Inflammatory macrophage treated with lipopolysaccharide for 1 hour (primary cell): ENCODE measurements at places on chromosomes 11 and 22.

GRCh38 chr11:70302419-70302752, 31.9 kb downstream of the PPFIA1 start:
- no peak for DNase-seq

DNA sequence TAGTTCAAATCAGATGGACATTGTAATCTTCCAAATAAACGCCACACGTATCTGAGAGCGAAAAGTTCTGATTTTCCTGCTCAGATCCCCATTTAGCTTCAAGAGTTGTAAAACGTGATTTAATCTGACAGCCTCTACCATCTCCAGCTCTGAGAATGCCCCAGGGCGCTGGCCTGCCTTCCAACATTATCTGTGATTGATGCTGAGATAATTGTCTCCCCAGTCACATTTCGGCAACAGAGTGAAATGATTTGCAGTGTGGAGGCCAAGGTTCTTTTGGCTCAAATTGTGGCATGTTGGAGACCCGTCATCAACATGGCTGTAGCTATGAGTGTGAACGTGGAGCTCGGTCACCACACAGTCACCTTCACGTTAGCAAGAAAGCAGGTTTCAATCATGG, 283.4 kb downstream of the BRD1 start:
- DNase-seq: no peak

- DNase-seq: no peak
These were observed 61.0 kb upstream of the MYO18B start for GRCh38 chr22:25680956-25681355.

GRCh38 chr22:49903322-49904039, 14.8 kb downstream of the ALG12 start:
- DNase-seq: no peak

GRCh38 chr11:30485222-30485621, 100.9 kb downstream of the MPPED2 start:
- no peak for DNase-seq

DNA sequence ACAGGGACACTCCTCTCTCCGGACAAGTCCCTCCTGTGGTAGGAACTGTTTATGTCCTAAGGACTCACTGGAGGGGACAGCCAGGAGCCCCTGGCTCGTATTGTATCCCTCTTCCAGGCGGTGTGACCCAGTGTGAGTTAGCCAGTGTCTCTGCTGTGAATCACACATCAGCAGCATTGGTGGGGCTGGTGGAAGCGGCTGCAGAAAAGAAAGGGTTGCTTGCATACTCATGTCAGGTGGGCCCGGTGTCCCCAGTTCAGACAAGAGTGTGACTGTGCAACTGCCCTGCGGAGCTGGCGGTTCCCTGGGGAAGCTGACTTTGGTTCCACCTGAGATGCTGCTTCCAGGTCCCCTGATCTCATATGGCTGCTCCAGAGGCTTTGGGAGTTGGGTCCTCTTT, 99.4 kb downstream of the ZBTB16 start:
- no peak for DNase-seq

DNA sequence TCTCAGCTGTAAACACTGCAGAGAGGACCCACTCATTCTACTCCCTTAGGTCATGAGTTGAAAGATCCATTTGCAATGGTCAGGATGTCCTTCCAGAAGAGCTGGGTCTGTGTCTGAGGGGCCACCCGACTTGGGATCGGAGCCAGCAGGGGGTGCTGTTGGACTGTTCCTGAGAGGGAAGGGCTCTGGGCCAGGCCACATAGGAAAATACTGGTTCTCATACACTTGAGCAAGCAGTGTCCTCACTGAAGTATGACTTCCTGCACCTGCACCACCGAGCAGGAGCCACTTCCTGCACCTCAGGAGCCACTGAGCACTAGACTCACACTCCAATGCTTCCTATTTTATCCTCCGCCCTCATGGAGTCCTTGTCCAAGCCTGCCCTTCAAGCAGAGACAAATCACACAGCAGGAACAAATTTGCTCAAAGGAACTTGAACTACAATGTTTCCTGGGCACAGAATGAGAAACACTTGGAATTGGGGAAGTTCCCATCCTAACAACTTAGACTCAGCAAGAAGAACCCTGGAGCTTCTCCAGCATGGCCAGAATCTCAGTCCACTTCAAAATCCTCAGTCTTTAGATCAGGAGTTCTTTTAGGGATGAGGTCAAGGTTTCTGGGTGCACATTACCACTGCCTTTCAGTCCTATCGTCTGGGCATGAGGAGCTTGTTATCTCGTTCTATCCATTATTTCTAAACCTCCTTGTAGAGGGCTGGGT, 36.6 kb upstream of the VPREB1 start:
- peak; percentile 92 for DNase-seq

GRCh38 chr11:58641803-58642581, 19.5 kb downstream of the CNTF start:
- DNase-seq: no peak

GRCh38 chr11:59562292-59562691, 51.0 kb downstream of the OR4D9 start:
- no peak for DNase-seq

GRCh38 chr11:130827451-130828377, 88.6 kb downstream of the SNX19 start:
- no peak for DNase-seq

DNA sequence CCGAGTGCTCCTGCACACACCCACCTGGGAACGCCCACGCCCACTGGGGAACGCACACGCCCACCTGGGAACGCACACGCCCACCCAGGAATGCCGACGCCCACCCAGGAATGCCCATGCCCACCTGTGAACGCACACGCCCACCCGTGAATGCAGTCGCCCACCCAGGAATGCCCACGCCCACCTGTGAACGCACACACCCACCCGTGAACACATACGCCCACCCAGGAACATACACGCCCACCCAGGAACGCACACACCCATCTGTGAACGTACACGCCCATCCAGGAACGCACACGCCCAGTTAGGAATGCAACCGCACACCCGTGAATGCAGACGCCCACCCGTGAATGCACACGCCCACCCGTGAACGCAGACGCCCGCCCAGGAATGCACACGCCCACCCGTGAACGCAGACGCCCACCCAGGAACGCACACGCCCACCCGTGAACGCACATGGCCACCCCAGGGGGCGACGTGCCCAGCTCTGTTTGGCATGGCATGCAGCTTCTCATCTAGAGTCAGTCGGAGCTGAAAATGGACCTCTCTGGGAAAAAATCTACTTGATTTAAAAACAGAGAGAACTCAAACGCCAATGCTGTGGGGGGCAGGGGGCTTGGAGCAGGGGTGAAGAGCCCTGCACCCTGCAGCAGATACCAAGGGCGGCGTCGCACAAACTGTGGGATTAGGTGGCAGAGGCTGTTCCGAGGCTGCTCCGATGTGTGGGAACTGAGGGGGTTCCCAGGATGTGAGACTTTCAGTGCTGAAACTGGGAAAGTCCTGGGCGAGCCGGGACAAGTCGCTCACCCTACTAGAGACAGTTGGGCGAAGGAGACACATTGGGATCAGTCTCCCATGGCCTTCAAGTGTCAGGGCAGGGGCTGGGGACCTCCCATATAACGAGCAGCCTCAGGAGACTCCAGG, 83.3 kb downstream of the MYEOV start:
- no peak for DNase-seq

DNA sequence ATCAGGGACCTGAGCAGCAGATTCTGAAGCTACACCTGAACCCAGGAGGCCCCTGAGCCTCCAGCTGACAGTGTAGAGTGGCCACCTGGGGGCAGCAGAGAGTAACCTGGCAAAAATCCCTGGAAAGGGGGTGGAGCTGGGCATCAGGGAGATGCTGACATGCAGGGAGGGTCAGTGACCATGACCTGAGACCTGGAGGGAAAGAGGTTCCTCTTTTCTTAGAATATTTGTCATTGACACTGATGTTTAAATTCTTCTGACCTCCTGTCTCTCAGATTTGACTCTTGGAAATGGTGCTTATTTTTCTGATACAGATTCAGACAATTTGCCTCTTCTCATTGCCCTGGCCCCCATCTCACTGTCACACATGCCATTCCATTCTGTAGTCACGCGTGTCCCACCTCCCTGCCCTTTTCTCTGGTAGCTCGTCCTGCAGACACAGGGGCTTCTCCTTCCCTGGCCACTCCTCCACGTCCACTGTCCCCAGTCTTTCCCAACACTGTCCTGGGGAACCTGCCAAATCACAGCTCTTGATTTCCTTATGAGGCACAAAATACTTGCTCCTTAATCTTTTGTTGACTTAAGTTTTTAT, 117.2 kb upstream of the IGLL5 start:
- DNase-seq: peak; percentile 12

DNA sequence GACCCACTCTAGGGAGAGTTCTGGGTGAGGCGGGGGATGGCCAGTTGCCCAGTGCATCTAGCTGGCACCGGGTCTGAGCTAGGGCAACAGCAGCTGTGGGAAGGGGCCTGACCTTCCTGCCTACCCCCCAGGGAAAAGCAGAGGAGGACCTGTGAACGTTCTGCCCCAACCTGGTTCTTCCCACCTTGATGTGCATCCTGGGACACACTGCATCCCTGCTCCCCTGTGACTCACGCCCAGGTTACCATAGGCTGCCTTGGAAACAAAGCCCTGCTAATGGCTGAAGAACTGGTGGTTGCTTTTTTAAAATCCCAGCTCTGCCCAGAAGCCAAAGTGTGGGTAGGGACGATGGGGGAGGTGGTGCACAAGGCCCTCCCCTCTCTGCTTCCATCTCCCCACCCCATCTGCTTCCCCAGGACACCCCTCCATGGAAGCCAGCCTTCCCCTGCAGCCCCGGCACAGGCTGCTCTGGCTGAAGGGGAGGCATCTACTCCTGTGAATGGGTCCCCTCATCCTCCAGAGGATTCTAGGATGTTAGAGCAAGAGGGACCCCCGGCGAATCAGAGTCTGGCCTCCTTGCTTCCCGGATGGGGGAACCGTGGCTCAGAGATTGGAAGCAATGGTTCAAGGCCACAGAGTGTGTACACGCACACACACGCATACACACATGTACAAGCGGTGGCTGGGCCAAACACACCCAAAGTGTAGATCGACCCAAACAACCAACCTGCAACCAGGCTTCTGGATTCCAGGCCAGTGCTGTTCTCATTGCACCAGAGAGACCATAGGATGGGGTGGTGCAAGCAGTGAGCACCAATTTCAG, 7.6 kb upstream of the C11orf96 start:
- no peak for DNase-seq

DNA sequence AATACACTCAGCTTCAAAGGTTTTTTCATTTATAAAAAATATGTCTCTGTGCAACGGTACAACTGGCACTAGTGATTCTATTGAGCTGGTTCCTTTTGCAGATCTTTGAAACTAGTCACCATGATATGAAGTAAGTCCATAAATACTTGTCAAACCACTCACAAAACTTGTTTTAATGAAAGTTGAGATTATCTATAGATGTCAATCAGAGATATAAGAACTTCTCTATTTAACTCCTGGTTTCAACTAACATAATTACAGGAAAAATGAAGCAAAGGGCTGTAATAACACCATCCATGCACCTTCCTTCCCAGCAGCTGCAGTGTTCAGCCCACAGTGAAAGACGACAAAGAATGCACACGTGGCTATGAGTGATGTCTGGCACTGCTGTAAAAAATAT, 44.7 kb downstream of the TMEM123 start:
- no peak for DNase-seq

DNA sequence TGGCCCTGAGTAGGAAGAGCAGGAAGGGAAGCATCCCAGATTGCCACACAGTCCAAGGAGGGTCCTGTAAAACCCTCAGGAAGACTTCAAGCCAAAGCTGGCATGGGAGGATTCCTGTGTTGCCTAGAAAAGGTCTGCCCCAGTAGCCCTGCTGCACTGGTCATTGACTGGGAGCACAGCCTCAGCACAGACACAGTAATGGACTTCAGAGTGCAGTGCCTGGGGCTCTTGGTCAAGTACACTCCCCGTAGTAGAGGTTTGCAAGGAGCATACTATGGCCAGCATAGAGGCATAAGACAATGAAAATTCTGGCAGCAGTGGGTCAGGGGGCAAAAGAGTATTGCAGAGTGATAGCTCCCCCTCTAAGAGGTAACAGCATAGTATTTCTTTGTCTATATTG, 36.2 kb upstream of the FJX1 start:
- no peak for DNase-seq

DNA sequence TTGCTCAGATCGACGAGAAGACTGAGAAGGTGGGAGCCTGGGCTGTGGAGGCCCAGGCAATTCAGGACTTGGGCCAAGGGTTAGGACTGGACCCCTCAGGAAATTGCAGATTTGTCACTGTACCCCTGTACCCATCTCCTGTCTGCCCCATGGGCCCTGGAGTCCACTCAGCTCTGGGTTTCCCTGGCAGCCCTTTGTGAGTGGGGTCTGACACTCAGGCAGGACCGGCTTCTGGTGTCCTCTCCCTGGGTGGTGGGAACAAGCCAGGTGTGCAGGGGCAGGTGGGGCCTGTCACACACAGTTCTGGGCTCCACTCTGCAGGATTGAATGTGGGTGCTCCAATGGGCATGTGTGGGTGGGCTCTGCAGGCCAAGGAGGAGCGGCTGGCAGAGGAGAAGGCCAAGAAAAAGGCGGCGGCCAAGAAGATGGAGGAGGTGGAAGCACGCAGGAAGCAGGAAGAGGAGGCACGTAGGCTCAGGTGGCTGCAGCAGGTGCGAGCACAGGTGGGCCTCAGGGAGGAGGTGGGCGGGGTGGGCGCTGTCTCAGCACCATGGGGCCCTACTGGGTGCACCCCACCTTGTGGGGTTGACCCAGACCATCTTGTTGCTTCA, 21.6 kb downstream of the INCENP start:
- no peak for DNase-seq

GRCh38 chr11:6417907-6418556, 862 bp downstream of the APBB1 start:
- no peak for DNase-seq

- DNase-seq: no peak
These were observed 27.8 kb upstream of the EHF start for GRCh38 chr11:34593085-34593484.

- DNase-seq: no peak
These were observed 270.3 kb upstream of the RAG2 start for GRCh38 chr11:36868380-36868779.

- peak; percentile 32 for DNase-seq
These were observed 113.9 kb downstream of the DBX1 start for GRCh38 chr11:20046416-20046815.

- no peak for DNase-seq
These were observed 73.0 kb upstream of the PHF21B start for GRCh38 chr22:45082795-45083194.

- DNase-seq: peak; percentile 41
These were observed 40.7 kb upstream of the CD82 start for GRCh38 chr11:44524751-44525201.

DNA sequence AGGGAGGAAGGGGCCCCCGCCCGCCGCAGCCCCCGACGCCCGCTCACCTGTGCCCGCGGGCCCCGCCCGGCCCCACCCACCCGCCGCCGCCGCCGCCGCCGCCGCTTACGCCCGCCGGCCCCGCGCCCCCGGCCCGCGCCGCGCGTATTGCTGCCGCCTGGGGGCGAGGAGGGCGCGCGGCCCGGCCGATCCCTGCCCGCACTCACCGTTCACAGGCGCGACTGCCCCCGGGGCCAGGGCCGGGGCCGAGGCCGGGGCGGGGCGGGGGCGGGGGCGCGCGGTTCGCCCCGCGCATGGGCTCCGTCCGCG, 212 bp downstream of the HRAS start:
- DNase-seq: no peak
